Psoas muscle (tissue), 8 donors: ENCODE measurements at places on chromosomes 4 and X. TPM values are rescaled to one million over a fixed set of nuclear protein-coding genes. Genes with fewer than 3 reads are reported as not detected.

- no peak for DNase-seq
These were observed 2.9 kb upstream of the LEF1 start for GRCh38 chr4:108171339-108172230.

DNA sequence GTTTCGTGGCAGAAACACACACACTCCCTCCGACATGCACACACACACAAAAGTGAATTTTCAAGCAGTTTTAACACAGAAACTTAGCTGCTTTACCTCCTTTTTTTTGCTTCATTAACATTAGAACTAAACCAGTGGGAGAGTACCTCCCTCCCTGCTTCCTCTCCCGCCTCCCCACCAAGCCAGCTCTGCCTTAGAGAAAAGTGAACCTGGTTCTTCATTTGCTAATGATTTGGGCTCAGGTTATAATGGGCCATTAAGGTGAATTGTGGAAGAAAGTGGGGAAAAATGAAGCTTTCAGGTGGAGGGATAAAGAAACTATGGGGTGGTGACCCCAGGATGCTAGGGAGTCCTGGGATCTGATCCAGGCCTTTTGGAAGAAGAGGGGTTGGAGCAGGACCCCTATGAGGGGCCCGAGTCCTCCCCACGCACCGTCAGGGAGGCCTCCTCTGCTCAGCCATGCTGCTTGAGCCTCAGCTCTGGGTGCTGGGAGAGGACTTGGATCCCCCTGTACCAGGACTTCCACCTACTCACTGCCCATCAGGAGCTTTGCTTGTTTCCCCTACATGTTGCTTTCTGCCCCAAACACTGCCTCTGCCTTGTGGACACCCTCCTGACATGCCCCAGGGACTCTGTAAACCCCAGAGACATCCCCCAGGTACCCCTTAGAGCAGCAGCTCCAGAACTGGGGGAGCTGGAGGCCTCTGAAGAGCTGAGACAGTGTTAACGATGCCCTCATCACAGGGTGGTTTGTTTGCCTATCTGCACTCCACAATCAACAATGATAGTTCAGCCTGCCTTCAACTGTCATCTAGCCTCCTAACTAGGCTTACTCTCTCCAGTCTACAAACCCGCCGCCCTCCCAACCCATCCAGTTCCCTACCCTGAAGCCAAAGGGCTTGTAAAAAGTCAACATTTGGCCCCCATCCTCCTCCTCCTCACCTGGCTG, 6.5 kb upstream of the JADE1 start:
- DNase-seq: no peak

- no peak for DNase-seq
These were observed 160.4 kb upstream of the GPR101 start for GRCh38 chrX:137194164-137194563.

DNA sequence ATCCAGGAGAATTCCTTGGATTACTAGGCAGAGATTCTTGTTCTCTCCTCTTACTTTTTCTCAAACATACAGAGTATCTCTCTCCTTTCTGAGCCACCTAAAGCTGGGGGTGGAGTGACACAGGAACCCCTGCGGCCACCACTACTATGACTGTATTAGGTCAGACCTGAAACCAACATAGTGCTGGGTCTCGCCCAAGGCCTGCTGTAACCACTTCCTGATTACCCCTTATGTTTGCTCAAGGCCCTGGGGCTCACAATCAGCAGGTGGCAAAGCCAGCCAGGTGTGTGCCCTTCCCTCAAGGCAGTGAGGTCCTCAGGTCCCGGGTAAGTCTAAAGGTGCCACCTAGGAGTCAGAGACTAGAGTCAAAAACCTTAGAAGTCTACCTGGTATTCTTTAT, 166.4 kb downstream of the PARM1 start:
- no peak for DNase-seq

DNA sequence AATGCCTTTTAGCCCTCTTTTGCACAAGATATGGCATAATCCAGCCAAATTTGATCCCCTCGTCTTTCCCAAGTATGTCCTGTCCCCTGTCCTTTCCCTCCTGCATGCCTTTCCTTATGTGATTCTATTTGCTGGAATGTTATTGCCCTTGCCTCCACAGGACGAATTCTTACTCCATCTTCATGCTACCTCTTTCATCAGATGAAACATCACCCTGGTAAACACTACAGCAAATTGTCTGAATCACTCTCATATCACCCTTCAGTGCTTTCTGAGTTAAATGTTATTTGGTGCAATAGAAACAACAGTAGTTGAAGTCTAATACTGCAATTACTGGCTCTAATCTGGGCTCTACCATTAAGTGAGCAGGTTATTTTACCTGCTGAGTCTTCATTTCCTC, 52.2 kb upstream of the FAT1 start:
- no peak for DNase-seq

GRCh38 chr4:101393256-101393655, 45.9 kb upstream of the PPP3CA start:
- DNase-seq: no peak

GRCh38 chr4:36133086-36133485, 111.2 kb downstream of the ARAP2 start:
- no peak for DNase-seq

- no peak for DNase-seq
These were observed 415.4 kb downstream of the SPRY1 start for GRCh38 chr4:123812066-123812390.

GRCh38 chr4:8468746-8469535, 28.4 kb downstream of the TRMT44 start:
- peak; percentile 79 for DNase-seq

- no peak for DNase-seq
These were observed 170.9 kb upstream of the CASK start for GRCh38 chrX:42094218-42094617.

DNA sequence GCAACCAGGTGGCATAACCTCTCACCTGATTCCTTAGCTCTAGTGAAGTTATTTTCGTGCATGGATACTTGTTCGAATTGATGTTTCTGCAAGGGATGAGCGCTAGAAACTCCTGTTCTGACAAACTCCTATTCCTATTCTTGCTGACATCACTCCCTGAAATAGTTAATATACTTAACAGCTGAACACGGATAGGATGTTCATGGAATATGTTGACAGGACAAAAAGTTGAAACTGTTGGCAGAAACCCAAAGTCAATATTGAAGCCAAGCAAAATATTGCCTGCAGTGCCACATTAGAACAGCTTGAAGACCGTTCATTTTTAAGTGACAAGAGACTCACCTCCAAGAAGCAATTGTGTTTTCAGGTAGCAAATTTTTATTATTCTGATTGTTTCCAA, at the start of gene KLKB1:
TSS of gene KLKB1 (plus strand) at position 287 of the 400 bp plus-strand sequence. CDS start 689 bp downstream, outside the sequence.
- DNase-seq: no peak

Gene PGAM4
- polyA plus RNA-seq: not detected

Gene TKTL2
- polyA plus RNA-seq: not detected

Gene SMIM10
- polyA plus RNA-seq: 1.7 TPM
